ENCODE measurements at places on chromosomes 4 and X. TPM values are rescaled to one million over a fixed set of nuclear protein-coding genes. Genes with fewer than 3 reads are reported as not detected.

The UGT2B15 gene
- not detected for total RNA-seq

The GNRHR gene
- not detected for total RNA-seq

The GLRA2 gene
- not detected for total RNA-seq

The XAGE1A gene
- total RNA-seq: not detected

The AKAP14 gene
- not detected for total RNA-seq

The SOX3 gene
- total RNA-seq: not detected

The P2RY8 gene
- 92.4 TPM for total RNA-seq

The ATRX gene
- 96.1 TPM for total RNA-seq

The DMD gene
- total RNA-seq: not detected

- H3K27ac ChIP-seq: no peak overlapping the region
- peaks cover 1% of the 10 kb centered on the region for H3K4me1 ChIP-seq
- H3K4me3 ChIP-seq: no peak overlapping the region
- DNase-seq: no peak
Measured at GRCh38 chr4:23290656-23291055, 597.9 kb downstream of the GBA3 start.

DNA sequence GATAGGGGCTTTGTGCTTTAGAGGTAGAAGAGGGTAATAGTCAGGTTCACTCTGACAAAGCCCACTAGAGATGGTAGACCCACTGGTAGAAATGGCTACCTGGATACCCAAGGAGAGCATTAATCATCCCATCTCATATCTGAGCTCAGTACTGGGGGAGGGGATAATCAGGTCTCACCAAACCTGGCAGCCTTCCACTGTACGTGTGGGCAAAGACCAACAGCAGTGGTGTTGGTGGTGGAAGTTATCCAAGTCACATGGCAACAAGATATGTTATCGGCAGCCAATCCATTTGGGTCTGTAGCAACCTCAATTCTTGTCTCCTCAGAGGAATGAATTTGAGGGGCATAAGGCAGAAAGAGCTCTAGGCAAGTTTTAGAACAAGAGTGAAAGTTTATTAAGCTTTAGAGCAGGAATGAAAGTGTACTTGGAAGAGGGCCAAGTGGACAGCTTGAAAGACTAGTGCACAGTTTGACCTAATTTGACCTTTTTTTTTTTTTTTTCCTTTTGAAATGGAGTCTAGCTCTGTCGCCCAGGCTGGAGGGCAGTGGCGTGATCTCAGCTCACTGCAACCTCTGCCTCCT lies 67.0 kb upstream of the CXCL13 start:
- no peak overlapping the region for H3K27ac ChIP-seq
- no peaks in the 10 kb centered on the region for H3K36me3 ChIP-seq
- no peaks in the 10 kb centered on the region for H3K4me1 ChIP-seq
- no peak for DNase-seq
- H3K4me3 ChIP-seq: no peak overlapping the region
- peaks cover 32% of the 10 kb centered on the region for H3K27me3 ChIP-seq

DNA sequence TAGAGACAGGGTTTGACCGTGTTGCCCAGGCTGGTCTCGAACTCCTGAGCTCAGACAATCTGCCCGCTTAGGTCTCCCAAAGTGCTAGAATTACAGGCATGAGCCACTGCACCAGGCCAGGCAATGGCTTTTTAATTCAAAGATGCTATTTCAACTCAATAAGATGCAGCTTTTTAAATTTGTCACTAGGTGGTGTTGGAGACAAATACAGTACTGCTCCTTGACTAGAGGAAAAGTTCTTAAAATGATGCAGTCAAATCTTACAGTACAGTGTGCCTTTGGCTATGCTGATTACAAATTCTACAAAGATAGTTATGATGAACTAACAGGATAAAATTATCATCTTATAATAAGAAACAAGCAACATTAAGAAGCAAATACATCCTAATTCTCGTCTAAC lies 441.1 kb downstream of the KCNIP4 start:
- H3K27me3 ChIP-seq: no peaks in the 10 kb centered on the region
- no peak overlapping the region for H3K27ac ChIP-seq
- H3K4me1 ChIP-seq: no peaks in the 10 kb centered on the region
- H3K36me3 ChIP-seq: no peaks in the 10 kb centered on the region
- no peak for DNase-seq

DNA sequence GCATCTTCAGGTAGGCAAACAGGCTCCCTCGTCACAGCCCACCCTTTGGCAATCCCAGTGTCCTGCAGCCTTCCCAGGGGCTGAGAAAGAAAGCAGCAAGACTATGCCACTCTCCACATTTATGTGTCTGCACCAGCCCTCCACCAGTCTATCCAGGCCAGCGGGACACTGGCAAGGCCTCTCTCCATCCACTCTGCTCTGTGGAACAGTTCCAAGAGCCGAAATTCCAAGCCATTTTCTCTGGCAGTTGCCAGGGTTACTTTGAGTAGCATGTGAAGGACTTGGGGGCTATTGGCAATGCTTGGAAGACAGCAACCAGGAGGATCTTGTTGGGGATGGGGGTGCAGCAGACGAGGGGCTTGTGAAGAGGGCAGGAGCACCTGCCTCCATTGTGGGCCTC lies 52.1 kb downstream of the TSC22D3 start:
- DNase-seq: no peak
- peaks cover 2% of the 10 kb centered on the region for H3K4me1 ChIP-seq
- no peak overlapping the region for H3K4me3 ChIP-seq
- H3K27me3 ChIP-seq: no peaks in the 10 kb centered on the region
- H3K36me3 ChIP-seq: no peaks in the 10 kb centered on the region
- no peak overlapping the region for H3K27ac ChIP-seq

DNA sequence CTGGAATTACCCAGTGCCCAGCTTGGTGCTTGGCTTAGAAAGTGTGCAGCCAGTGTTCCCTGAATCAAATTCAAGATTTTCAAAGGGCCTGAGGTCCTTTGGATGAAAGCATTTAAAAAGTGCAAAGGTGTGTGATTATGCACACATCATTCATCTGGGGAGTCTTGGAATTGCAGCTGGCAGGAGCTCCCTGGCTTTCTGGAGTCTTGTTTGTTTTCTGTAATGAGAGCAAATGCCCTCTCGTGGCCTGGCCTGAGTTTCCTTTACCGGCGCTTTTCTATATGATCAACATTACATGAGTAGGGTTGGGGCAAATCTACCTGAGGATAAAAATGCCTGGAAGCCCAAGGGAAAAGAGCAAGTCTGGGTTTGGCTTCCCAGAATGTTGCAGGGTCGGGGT lies 24.6 kb upstream of the SORCS2 start:
- no peak for DNase-seq
- peaks cover 23% of the 10 kb centered on the region for H3K27me3 ChIP-seq
- peaks cover 3% of the 10 kb centered on the region for H3K36me3 ChIP-seq

GRCh38 chrX:4708970-4709760 lies 995.7 kb upstream of the PRKX start:
- H3K27me3 ChIP-seq: no peaks in the 10 kb centered on the region
- no peaks in the 10 kb centered on the region for H3K4me1 ChIP-seq
- no peak overlapping the region for H3K27ac ChIP-seq
- no peak overlapping the region for H3K4me3 ChIP-seq

DNA sequence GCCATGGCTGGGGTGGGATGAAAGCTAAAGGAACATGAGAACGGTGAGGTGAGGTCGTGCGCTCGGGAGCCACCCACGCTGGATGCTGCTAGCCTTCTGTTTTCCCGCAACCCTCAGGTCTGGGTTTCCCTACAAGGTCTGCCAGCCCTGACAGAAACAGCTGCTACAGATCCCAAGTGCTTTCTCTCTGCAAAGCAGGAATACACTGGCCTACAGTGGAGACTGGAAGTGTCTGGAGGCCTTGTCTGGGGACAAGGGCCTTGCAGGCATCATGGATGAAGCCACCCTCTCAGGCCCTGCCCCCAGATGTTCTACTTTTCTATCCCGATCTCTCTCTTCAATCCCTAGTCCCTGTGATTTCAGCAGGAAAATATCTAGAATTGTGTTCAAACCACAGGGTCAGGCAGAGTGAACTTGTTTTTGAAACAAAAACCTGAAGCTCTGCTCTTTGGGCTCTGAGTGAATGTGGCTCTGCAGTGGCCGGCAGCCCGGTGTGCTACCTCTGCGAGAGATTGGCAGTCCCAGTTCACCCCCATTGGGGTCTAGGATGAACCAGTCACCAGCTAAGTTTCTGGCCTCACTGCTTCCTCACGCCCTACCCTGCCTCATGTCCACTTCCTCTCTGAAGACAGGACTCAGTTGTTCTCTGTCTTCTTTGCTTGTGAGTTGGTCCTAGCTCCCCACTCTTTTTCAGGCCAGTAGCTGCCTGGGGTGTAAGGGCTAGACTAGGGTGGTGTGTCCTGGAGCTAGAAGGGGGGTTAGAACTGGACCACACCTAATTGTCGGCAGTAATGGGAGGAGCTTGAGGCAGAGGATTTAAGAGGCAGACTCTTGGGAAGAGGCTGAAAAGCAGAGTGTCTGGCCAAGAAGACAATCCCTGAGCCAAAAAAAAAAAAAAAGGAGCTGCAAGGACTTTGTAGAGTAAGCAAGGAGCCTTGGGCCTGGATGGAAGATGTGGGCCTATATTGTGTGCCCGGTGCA lies 89.6 kb downstream of the RTL5 start:
- H3K4me3 ChIP-seq: no peak overlapping the region
- DNase-seq: no peak
- peaks cover 4% of the 10 kb centered on the region for H3K27me3 ChIP-seq
- no peaks in the 10 kb centered on the region for H3K36me3 ChIP-seq

GRCh38 chr4:165209796-165210195 lies 2.4 kb downstream of the KLHL2 start:
- peak overlapping the region; percentile 66 for H3K4me3 ChIP-seq
- DNase-seq: no peak
- H3K27me3 ChIP-seq: no peaks in the 10 kb centered on the region
- H3K27ac ChIP-seq: no peak overlapping the region

DNA sequence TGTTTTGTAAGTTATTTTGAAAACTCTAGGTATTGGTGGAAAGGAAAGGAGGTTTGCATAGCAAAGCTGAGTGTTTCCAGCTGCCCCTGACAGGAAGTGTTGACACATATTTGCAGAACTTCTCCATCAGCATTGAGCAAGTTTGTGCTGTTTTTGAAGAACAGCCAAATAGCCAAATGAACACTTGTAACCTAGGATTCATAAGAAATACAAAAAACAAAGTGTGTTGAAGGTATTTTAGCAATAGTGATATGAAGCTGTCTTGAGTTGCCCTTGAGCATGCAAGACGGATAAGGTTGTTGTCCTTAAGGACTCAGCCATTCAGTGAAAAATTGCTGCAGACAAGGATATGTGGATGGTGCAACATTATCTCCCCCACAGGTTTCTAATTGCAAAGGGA lies 68.3 kb upstream of the PGM2 start:
- H3K27ac ChIP-seq: no peak overlapping the region
- H3K36me3 ChIP-seq: no peaks in the 10 kb centered on the region
- H3K4me3 ChIP-seq: no peak overlapping the region
- peaks cover 3% of the 10 kb centered on the region for H3K27me3 ChIP-seq
- no peak for DNase-seq
- peaks cover 8% of the 10 kb centered on the region for H3K4me1 ChIP-seq

- no peaks in the 10 kb centered on the region for H3K4me1 ChIP-seq
- DNase-seq: no peak
- H3K27ac ChIP-seq: no peak overlapping the region
- H3K4me3 ChIP-seq: no peak overlapping the region
- no peaks in the 10 kb centered on the region for H3K36me3 ChIP-seq
Measured at GRCh38 chr4:141890279-141890678, 253.9 kb downstream of the IL15 start.

DNA sequence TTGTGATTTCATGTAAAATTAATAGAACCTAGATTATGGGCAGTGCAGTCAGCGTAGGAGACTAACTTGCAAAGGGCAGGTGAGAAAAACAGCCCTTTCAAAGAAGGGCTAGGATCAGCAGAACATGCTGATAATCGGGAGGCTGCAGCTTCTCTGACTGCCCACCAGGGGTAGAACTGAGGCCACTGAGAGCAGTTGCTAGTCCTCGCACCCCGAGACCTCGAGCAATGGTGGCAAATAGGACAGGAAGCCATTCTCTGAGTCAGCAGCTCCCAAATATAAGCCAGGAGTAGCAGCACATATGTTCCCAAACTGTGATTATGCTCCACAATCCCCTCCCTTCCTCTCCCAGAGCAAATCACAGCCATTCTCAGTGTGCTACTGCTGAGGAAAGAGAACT lies 186.5 kb downstream of the MSL3 start:
- no peak overlapping the region for H3K4me3 ChIP-seq
- no peak overlapping the region for H3K27ac ChIP-seq
- DNase-seq: no peak
- no peaks in the 10 kb centered on the region for H3K36me3 ChIP-seq
- H3K27me3 ChIP-seq: no peaks in the 10 kb centered on the region
- H3K4me1 ChIP-seq: no peaks in the 10 kb centered on the region

- H3K4me1 ChIP-seq: no peaks in the 10 kb centered on the region
- no peaks in the 10 kb centered on the region for H3K36me3 ChIP-seq
- no peak overlapping the region for H3K4me3 ChIP-seq
- no peak for DNase-seq
Measured at GRCh38 chr4:14596028-14596427, 406.3 kb upstream of the CPEB2 start.

- H3K4me3 ChIP-seq: no peak overlapping the region
- H3K27me3 ChIP-seq: no peaks in the 10 kb centered on the region
- DNase-seq: no peak
- H3K4me1 ChIP-seq: no peaks in the 10 kb centered on the region
Measured at GRCh38 chrX:64580605-64581004, 185.4 kb upstream of the MTMR8 start.

DNA sequence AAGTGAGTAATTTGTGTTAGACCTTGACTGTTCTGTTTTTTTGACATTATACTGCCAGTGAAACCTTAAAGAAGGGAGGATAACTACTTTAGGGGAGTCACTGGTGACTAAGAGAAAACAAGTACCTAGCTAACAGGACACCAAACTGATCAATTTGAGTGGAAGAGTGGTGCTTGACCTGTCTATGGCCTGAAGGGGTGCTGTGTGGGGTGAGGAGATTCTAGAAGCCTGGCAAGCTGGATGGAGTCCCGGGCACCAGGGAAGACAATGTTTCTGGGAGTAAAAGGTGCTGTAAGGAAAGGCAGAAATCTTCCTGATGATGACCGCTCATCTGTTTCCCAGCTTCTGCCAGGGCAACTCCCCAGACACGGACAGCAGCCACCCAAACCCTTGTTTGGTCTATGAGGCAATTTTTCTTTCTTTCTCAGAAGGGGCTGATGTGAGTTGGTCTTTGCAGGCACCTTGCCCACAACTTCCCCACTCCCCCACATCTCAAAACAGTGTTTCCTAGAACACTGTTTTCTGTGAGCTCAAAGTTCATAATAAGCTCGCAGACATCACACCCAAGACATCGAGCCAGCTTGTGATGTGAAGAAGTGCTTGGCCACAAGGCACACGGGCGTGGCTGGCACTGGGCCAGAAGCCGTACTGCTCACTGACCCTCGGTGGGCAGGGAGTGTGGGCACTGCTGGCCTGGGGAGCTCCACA lies 4.6 kb downstream of the TXK start:
- H3K4me3 ChIP-seq: peak overlapping the region; percentile 85
- no peaks in the 10 kb centered on the region for H3K27me3 ChIP-seq
- peak; percentile 68 for DNase-seq
- H3K4me1 ChIP-seq: peaks cover 68% of the 10 kb centered on the region
- H3K36me3 ChIP-seq: peaks cover 44% of the 10 kb centered on the region

DNA sequence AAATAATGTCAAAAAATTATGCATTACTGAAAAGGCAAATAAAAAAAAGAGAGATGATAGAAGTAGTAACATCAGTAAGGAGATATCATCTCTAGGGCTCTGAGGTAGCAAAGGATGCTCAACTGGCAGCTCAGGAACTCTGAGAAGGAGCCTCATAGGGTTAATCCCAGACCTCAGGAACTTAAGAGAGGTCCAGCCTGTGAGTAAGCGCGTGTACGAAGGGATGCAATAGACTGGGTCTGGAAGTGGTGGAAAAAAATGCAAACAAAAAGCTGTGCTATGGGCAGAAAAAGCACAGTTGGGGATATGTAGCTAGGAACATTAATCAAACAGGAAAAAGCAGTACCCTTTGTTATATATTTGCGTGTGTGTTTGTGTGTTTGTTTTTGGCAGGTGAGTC lies 282.0 kb downstream of the GALNTL6 start:
- H3K4me3 ChIP-seq: no peak overlapping the region
- H3K4me1 ChIP-seq: no peaks in the 10 kb centered on the region
- H3K36me3 ChIP-seq: no peaks in the 10 kb centered on the region
- no peak overlapping the region for H3K27ac ChIP-seq
- H3K27me3 ChIP-seq: no peaks in the 10 kb centered on the region
